ENCODE measurements at places on chromosomes 2 and 18. TPM values are rescaled to one million over a fixed set of nuclear protein-coding genes. Genes with fewer than 3 reads are reported as not detected.

ERBB4 gene
- polyA plus RNA-seq = 0.12 TPM

SERPINB10 gene
- polyA plus RNA-seq = not detected

TNS1 gene
- 18.5 TPM for polyA plus RNA-seq

ALPI gene
- polyA plus RNA-seq = not detected

KIF3C gene
- polyA plus RNA-seq = 1.2 TPM

ALPP gene
- not detected for polyA plus RNA-seq

Measured in stomach (tissue), 19 donors.